ENCODE measurements at places on chromosomes 13 and 19. TPM values are rescaled to one million over a fixed set of nuclear protein-coding genes. Genes with fewer than 3 reads are reported as not detected.

DNA sequence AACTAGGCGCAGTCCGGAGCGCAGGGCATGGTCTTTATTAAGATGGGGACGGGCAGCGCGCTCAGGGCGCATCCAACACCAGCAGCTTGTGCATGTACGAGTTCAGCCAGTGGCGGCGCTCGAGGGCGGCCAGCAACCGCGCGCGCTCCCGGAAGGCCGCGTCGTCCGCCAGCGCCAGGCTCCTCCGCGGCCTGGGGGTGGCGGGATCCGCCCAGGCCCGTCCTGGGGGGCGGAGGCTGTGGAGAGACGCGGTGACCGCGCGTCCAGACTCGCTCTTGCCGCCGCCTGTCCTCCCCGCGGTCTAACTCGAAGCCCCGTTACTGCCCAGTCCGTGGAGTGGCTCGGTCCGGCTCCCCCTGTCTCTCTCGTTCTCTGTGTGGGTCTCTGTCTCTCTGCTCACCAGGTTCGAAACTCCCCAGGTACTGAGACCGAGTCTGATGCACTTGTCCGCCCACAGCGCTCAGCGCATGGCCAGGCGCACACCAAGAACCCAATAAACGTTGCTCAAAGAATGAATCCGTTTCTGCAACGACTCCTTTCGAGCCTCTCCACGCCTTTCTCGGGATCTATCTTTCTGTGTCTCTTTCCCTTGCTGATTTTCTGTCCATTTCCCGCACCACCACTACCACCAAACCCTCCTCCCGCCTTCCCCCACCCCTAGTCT, 702 bp downstream of the PTH2 start:
- DNase-seq = no peak

DNA sequence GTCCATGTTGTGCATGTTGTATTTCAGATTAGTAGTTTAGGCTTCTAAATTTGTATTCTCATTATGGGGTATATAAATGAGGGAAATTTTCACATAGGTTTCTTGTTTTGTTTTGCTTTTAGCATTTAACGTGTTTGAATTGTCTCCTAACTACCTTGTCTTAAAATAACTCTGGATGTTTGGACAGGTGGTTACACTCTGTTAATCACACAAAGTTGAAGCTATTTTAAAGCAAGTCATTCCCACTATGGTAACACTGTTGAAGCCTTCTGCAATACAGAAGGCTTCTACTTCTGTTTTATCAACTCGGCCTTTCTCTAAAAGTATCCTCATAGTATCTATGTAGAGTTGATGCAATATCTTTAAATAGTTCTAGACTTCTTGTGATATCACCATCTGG, 245.3 kb upstream of the HTR2A start:
- DNase-seq = no peak

DNA sequence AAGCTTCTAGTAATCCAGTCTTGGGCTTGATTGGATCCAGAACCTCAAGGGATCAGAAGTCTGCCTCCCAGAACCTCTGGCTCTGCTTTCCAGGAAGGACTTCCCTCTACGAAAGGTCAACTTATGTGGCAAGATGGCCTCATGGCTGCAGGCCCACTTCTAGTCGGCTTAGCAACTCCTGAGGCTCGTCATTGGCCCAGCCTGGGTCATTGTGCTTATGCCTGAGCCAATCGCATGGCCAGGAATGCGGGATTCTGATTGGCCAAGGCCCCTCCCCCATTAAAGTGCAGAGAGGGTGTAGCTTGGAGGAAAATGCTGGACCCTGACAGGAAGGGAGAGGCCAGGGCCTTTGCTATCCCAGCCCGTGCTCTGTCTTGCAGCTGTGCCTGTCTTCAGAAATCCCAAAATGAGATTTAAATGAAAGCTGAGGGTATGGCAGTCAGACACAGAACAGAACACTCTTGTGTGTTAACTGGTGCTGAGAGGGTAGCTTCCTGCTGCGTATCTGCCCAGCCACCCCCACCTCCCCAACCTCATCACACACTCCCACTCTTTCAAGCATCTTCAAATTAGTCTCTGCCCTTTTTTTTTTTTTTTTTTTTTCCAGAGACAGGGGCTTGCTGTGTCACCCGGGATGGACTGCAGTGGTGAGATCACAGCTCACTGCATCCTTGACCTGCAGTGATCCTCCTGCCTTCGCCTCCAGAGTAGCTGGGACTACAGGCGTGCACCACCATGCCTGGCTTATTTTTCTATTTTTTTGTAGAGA, 5.5 kb upstream of the CCNE1 start:
- DNase-seq = no peak

DNA sequence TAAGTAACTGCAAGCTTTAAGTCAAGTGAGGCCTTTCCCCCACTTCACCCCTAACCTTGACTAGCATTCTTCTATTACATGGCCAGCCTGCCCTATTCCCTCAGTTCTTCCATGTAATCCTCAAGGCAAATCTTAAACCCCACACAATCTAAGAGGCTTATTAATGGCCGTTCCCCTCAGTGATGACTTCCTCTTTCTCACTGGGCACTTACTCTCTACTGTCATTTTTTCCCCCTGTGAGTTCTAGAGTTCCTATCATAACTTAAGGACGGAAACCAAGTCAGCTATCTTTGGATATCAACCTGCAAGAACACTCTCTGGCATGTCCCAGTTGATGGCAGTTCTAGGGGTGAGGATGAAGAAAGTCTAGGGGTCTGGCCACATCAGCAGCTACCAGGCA, 131.2 kb downstream of the DCLK1 start:
- no peak for DNase-seq

- no peak for DNase-seq
Observed at GRCh38 chr19:7595466-7596133, at the start of gene CAMSAP3. Gene CAMSAP3 (plus strand): TSS chr19:7595863. CDS start chr19:7596003, 140 bp downstream.

DNA sequence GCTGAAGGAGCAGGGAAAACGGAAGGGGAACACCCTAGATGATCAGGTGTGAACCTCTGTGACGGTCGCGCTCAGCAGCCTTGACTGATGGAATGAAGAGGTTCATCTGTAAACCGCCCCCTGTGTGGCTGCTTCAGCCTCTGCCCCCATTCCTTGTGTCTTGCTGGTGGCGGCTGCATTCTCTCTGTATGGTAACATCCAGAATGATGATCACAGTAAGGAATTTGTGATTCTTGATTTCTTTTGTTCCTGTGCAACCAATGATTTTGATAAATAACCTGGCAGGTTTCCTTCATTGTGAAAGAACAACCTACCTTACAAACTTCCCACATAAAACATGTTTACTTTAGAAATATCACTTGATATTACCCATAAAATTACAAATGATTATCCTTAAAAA, 118.7 kb upstream of the MCF2L start:
- no peak for DNase-seq

DNA sequence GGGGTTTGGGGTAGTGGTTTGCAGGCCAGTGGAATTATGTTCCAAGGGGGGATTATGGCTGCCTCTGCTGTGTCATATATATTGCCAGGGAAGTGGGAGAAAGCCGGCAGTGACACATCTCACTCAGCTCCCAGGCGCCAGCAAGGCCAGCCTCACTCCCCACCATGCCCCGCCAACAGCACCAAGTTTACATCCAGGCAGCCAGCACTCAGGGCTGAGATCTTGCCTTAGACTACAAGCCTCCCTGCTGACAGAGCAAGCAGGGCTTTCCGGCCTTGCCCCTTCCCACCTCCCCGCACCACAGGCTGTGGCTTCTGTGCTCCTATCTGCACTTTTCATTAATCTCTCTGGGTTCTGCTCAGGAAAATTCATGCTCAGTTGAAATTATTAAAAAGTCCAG, 385.1 kb downstream of the MZT1 start:
- DNase-seq = no peak

DNA sequence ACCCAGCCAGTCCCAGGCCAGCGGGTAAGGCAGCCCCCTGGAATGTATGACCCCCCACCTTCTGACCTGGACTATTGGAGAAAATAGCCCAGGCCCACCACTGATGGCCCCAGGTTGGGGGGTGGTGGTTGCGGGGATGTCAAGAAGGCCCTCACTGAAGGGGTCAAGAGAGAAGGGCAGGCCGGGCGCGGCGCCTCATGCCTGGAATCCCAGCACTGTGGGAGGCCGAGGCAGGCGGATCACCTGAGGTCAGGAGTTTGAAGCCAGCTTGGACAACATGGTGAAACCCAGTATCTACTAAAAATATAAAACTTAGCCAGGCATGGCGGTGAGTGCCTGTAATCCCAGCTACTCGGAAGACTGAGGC, 1.5 kb upstream of the ADAMTSL5 start:
- DNase-seq = no peak

- DNase-seq = no peak
Observed at GRCh38 chr19:49801966-49802661, 11.0 kb downstream of the FUZ start.

GRCh38 chr19:51820831-51821446, 26.0 kb downstream of the FPR3 start:
- DNase-seq = no peak

DNA sequence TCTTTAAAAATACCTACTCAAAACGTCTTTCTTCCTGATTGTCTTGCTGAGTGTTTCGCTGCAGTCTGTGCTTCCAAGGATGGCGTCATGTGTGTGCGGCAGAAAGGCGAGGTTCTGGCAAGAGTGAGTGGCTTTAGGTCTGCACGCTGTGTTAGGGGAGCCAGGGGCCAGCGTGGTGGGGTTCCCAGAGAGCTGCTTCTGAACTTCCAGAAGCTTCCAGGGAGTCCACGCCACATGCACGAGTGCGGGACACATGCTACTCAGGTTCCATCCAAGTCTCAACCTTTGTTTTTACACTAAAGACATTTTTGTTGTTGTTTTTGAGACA, 67.9 kb downstream of the ATP11A start:
- DNase-seq = no peak

GRCh38 chr13:20513466-20513995, 12.1 kb downstream of the CRYL1 start:
- no peak for DNase-seq

DNA sequence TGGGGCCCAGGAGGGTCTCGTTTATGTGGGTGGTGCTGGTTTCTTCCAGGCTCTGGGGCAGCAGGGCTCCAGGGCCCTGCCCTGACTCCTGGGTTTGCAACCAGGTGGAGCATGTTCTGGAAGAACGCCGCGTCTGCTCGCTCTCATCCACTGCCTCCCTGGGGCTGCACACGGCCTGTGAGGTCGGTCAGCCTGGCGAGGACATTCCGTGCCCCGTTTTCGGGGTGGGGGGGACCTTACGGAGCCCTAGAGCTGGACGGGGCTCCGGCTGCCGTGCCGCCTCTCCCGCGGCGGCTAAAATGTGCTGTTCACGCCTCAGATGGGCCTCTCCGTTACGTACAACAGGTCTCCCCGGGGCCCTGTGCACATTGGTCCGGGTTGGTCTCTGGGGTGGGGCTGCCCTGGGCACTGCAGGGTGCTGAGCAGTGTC, 3.3 kb downstream of the GNA11 start:
- DNase-seq = no peak

DNA sequence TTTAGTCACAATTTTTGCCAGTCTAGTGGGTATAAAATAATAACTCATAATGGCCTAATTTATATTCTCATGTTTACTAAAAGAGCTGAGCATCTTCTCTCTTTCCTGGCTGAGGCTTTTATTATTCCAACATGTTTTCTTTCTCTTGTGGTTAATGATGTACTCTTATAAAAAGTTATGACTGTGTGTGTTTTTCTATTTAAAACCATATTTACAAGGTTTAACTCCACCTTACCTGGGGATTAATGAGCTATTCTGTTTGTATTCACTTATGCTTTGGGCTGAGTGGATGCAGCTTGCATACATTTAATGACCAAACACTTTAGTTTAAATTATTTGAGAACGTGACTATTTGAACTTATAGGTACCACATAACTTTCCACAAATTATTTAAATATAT, 1365.7 kb upstream of the SLC10A2 start:
- DNase-seq = no peak

DNA sequence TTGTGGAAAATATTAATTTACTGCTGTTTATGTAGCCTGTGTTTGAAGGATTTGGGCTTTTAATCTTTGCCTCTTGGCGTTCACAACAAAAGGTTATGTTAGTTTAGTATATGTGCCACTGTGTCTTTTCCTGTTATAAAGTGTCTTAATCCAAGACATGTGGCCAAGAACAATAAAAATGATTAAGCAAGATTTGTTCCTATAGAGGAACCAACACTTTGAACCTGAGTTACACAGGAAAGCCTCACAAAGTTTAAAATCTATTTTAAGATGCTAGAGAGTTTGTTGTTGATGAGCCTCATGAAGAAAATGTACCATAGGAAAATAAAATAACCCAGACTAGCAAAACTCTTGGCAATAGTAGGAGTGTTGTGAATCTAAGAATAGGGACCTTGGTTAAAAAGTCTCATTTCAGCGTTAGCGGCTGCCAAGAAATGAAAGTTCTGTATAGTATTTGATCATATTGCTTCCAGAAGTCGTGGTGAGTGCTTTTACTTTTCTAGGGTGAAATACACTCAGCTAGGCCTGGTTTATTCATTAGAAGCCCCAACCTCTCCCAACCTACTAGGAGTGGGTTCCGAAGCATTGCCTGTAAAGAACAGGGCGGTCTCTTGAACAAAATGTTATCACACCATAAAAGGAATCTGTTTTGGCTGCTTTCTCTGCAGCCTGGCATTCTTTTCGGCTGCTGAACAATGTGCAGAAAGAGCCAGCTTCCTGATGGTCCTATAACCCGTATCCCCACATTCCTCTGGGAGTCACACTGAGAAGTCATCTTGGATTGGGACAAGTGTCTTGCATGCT, 102.6 kb downstream of the LRCH1 start:
- peak; percentile 23 for DNase-seq

- peak; percentile 70 for DNase-seq
Observed at GRCh38 chr13:39370554-39370953, 232.4 kb downstream of the LHFPL6 start.

GRCh38 chr13:19664481-19665230, 31.2 kb downstream of the MPHOSPH8 start:
- DNase-seq = no peak

The GPR183 gene
- not detected for polyA plus RNA-seq

The TMEM205 gene
- polyA plus RNA-seq = 98.9 TPM

The CGB3 gene
- not detected for polyA plus RNA-seq

The TMEM59L gene
- polyA plus RNA-seq = not detected

The CYP2A6 gene
- polyA plus RNA-seq = not detected

The KLK15 gene
- not detected for polyA plus RNA-seq

The CLDN10 gene
- not detected for polyA plus RNA-seq

The SHISA7 gene
- not detected for polyA plus RNA-seq

The ATP13A1 gene
- polyA plus RNA-seq = 32.3 TPM

The CD177 gene
- polyA plus RNA-seq = 0.55 TPM

Measured in foreskin keratinocyte (primary cell).